ENCODE measurements at places on chromosomes 16 and 17. TPM values are rescaled to one million over a fixed set of nuclear protein-coding genes. Genes with fewer than 3 reads are reported as not detected.

Gene OR4D1
- 0.22 TPM for total RNA-seq

DNA sequence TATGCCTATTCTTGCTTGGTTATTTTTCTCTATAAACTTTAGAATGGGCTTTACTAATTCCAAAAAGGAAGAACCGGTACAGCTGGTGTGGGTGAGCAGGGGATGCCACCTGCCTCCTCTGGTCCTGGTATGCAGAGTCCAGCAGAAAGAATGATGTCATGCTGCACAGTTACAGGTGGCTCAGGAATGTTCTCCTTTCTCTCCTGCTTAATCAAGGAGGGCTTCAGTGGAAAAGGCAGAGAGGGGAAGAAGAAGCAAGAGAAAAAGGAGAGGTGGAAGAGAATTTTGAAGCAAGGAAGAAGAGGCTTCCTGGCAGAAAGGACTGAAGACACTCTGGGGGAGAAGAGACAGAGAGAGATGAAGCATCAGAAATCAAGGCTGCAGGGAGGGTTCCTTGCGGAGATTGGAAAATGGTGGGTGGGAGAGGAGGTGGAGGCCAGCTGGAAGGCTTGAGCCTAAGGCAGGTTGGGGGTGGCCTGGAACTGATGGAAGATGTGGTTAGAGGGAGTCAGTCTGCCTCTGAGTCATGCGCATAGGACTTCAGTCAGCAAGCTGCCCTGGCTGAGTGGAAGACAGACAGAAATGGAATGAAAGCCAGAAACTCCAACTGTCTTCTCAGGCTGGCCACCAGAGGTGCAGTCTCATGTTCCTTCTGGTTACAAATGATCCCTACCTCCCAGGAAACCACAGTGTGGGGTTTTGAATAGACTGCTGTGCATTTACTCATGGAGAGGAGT is 64.6 kb upstream of the CRHR1 start:
- DNase-seq = peak; percentile 67

DNA sequence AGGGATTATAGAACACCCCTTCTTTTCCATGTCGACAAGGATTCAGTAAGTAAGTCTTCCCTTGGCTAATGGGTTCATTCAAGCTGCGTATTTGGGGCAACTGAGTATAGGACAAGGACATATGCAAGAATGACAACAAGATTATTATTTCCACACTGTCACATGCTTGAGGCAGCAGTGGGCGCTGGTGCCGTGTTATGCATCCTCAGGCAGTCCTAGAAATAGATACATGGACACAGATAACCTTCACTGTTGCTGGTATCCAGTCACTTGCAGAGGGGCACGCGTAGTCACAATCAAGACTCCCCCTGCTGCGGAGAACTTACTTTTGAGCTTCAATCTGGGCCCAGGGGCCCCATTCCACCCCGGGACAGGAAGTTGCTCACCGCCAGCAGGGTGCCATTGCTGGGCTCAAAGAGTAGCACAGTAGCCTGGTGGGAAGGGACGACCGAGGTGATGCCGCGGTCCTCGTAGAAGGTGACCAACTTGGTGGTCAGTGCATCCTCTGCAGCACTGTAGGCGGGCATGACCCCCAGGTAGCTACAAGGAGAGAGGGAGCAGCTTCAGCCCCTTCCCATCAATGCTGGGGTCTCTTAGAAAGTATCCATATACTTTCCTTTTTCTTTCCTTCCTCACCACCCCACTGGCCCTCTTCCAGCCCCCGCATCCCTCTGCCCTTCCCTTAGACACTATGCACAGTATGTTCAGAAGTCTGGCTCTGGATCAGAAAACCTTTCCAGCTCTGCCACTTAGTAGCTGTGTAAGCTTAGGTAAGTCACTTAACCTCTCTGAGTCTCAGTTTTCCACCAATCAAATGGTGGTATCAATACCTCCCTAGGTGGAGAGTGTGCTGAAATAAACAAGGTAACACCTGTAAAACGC is 804 bp downstream of the CRYM start:
- DNase-seq = no peak

DNA sequence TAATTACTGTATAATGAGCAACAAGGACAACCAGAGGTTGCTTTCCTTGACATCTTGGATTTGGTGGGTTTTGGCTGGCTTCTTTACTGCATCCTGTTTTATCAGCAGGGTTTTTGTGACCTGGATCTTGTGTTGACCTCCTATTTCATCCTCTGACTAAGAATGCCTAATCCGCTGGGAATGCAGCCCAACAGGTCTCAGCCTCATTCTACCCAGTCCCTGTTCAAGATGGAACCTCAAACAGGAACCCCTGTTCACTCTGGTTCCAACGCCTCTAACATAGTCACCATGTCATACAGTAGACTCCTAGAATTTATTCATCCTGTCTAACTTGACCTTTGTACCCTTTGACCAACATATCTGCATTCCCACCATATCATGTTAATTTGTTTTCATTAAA is 183.8 kb upstream of the SOX9 start:
- no peak for DNase-seq
